ENCODE measurements at places on chromosomes 1 and 21.

DNA sequence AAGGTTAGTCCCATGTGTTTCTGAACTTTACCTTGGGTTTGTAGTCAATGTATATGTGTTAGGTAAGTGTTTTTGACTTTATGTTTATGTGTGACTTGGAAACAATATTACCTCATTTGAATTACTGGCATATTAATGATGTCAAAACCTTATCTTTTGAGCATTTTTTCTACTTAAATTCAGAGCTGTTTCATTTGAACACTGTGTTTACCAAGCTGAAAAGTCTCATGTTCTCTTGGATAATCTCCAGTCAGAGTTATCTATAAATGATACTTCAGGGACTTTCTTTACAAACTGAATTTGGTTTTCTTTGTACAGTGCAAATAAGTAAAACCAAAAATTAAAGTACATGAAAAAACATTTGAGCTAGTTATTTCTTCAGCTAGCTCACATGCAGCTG, 30.0 kb downstream of the ADAMTS1 start:
- DNase-seq = no peak

DNA sequence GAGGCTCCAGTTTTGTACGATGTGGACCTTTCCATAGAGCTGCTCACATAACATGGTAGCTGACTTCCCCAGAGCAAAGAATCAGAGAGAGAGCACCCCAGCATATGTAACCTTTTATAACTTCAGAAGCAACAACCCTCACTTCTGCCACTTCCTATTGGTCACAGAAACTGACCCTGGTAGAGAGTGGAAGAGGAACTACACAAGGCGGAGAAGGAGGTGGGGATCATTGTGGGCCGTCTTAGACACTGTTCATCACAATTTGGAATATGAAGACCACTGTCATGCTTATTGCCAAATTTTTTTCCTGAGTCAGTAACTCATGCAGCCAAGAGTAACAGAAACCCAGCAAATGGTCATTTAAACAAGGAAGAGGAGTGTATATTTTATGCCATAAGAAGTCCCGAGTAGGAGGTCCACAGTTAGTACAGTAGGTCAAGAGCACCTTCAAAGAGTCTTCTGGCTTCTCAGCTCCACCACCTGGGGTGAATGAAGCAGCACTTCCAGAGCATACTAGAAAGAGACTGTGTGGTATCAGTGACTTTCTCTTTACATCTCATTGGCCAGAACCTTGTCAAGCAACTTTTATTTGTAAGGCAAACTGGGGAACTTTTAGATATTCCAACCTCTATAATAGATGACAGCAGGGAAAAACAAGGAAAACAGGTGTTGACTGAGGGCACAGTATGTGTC, 71.8 kb downstream of the ODF2L start:
- no peak for DNase-seq

- DNase-seq = no peak
Measured at GRCh38 chr1:201739080-201739479, 89.9 kb upstream of the IPO9 start.

- DNase-seq = no peak
Measured at GRCh38 chr1:214584805-214585766, 17.9 kb upstream of the CENPF start.

GRCh38 chr1:21781815-21782348, 1.1 kb downstream of the USP48 start:
- peak; percentile 8 for DNase-seq
